ENCODE measurements at places on chromosomes 12 and 14.
A peak's percentile ranks its signal among the peaks of the same experiment; 100 is the strongest.

- no peak for DNase-seq
These were observed 50.5 kb downstream of the ADIPOR2 start for GRCh38 chr12:1741154-1741949.

GRCh38 chr14:86039176-86039575 lies 509.2 kb downstream of the FLRT2 start:
- DNase-seq = no peak

- DNase-seq = no peak
These were observed 95.8 kb downstream of the C12orf42 start for GRCh38 chr12:103399986-103400385.

- DNase-seq = no peak
These were observed 40.7 kb upstream of the HDAC7 start for GRCh38 chr12:47860279-47860841.

DNA sequence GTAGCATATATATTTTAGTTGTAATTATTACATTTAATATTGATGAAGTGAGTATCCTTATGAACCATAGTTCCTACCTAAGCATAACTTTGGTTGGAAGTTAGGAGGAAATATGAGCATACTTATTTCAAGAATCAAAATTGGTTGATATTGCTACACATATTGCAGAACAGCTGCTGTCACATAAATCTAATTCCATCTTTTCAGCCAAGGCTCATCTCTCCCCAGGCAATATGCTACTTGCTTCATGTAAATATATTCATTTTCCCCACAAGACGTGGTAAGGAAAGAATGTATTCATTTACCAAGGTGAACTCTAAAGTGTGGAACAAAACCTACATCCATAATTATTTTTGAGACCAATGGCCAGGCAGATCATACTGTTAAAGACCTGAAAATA lies 62.5 kb upstream of the HIF1A start:
- DNase-seq = no peak

GRCh38 chr12:131939007-131939406 lies 9.9 kb downstream of the PUS1 start:
- DNase-seq = peak; percentile 33

GRCh38 chr14:34824826-34825225 lies 50.3 kb downstream of the BAZ1A start:
- DNase-seq = no peak

GRCh38 chr14:79904497-79904896 lies 306.8 kb downstream of the DIO2 start:
- no peak for DNase-seq

DNA sequence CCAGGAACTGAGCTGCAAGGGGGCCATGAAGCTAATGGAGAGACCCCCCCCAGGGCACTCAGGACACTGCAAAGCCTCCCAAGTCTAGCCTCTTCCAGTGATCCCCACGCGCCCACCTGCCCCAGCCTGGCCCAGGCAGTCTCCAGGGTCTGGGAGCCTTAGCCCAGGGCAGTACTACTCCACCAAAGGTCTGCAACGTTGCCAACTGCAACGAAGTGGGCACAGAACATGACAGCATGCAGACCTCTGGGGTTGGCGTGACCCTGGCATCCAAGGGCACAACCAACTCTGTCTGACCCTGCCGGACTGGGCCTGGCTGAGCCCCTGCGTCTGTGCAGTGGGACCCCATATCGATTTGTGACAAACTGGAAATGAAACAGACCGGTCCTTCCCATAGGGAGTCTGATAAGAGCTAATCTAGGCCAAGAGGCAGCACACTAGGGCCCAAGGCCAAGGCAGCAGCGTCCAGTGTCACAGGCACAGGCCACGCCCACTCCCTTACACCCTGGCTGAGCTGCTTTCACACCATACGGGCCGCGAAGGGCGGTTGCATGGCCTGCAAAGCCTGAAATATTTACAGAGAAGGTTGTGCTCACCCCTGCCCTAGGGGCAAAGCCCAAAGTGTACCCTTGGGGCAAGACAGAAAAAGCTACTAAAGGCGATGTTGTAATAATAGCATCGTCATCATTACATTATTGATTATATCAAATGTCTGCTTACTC lies 76.7 kb downstream of the NCOR2 start:
- peak; percentile 76 for DNase-seq

DNA sequence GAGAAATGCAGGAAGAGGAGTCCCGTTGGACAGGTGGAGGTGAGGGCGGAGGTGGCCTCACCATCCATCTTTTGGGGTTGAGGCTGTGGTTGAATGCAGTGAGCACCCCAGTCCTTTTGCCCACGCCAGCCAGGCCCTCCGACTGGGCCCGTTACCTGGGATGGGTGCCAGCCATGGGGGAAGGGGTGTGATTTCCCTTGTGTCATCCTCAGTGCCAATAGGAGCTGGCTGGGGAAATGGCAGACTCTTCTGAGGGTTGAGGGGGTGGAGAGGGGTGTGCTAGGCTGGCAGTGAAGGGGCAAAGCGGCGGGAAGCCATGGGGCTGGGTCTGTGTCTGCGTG lies 9.6 kb downstream of the KCNH3 start:
- DNase-seq = no peak

Data from suprapubic skin (tissue), 4 donors.